ENCODE measurements at places on chromosomes 3 and 15.

GRCh38 chr15:72195101-72195511 is 2.5 kb downstream of the GRAMD2A start:
- no peak for DNase-seq

DNA sequence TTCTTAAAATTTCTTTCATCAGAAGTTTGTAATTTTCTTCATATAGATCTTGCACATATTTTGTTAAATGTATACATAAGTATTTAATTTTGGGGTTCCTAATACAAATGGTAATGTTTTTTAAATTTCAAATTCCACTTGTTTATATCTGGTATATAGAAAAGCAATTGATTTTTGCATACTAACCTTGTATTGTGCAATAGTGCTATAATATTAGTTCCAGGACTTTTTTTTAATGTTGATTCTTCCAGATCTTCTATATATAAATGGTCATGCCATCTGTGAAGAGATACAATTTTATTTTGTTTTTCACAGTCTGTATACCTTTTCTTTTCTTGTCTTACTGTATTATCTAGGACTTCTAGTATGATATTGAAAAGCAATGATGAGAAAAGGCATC is 665.0 kb downstream of the OTOL1 start:
- DNase-seq: no peak

GRCh38 chr3:25885544-25885943 is 95.7 kb downstream of the OXSM start:
- DNase-seq: no peak

GRCh38 chr3:141851411-141851810 is 25.0 kb upstream of the ATP1B3 start:
- no peak for DNase-seq

DNA sequence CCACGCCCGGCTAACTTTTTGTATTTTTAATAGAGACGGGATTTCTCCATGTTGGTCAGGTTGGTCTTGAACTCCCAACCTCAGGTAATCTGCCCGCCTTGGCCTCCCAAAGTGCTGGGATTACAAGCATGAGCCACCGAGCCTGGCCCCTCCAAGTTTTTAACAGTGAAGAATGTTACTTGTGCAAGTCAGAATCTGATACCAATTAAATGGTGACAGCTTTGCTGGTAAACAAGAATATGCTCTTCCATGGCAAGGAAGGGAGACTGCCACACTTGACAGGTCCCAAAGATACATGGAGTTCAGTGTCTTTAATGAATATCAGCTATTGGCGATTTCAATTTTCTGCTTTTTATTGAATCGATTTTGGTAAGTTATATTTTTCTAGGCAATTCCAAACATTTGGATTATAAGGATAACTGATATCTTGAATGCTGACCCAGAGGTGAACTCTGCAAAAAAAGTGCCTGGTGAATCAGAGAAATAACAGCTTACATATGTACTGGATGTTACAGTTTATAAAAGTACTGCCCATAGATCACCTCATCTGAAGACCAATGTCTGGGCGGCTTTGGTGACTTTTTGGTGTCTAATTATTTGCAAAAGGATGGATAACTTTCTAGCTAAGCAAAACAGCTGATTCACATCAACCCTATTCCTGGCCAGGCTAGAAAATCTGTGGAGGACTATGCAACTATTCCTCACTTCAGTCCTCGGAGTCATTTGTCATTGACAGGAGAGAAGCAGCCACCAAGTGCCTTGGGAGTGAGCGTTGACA is 1.2 kb downstream of the PARP16 start:
- no peak for DNase-seq

DNA sequence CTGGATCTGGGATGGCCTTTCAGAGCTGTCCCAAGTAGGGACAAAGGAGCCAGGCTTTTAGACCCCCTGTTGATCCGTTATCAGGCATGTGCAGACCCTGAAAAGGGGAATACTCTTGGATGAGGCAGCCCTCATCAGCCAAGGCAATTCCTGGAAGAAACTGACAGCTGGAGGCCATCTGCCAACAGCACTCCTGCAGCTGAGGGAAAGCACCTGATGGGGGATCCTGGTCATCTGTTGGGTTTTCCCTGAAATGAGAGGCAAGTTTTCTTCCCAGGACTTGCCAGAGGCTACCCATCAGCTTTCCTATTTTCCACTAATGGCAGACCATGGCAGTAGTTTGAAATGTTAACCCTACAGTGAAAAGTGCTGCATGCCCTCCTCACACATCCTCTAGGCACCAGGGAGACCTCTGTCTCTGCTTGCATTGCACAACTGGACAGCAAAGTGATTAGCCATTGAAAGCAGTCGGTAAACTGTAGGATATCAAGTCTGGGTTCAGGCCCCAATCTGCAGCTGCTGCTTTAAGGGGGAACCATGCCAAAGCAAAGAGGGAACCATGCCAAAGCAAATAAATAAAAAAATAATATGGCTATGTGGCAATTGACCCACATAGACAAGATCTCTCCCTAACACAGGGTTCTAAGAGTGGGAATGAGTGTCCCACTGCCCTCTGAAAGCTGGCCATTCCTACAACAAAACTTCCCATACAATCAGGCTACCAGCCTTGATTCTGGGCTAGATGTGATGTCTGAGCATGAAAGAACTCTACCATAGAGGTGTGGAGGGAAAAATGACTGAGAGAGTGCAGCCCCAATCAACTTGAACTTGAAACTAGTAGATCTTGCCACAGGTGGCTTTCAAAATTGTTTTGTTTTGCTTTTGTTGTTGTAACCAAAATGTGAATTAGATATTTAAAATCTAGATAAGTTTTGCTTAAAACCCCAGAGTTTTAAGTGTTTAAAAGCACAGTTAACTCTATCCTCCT is 232.0 kb upstream of the STT3B start:
- no peak for DNase-seq

GRCh38 chr3:7800006-7800780 is 701.4 kb upstream of the LMCD1 start:
- no peak for DNase-seq

Data from naive B cell (primary cell).